Fibroblast of the conjunctiva (primary cell): ENCODE measurements at places on chromosomes 6 and 20.
A peak's percentile ranks its signal among the peaks of the same experiment; 100 is the strongest.

- no peak for DNase-seq
Measured at GRCh38 chr6:39847221-39847620, 55.0 kb downstream of the DAAM2 start.

DNA sequence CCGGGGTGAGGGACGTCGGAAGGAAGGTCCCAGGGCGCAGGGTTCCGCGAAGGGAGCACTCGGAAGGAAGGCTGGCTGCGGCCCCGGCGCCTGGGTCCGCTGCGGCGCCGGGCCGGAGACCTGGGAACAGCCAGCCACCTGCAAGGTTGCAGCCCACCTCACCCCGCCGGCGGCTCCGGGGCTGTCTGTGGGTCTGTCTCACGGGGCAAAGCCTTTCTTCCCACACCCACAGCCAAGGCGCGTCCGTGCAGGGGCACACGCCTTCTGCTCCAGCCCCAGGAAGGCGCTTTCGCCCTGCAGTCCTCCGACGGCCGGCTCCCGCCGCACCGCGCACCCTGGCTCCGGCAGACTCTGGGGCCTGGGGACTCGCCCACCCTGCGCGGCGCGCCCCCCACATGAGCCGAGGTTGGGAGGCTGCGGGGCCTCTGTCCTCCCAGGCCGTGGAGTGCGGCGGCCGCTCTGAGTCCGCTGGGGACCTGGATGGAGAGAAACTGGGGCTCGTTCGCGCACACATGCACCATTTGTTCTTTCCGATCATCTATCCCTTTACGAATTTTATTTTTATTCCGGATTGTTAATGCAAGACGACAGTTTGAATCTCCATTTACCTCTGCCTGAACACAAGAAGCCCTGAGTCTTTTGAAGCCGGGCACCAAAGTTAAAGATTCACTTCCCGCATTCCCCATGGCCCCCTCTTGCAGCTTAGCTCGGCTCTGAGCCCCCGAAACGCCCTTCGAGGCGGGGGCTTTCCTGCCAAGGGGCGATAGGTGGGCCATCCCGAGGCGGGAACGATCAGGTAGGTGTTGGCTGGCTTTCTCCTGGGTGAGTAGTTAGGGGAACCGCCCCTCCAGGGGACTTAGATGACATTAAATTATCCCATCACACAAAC is 4.5 kb upstream of the FOXC1 start:
- DNase-seq, result no peak

GRCh38 chr20:4135385-4136077 is 120.2 kb upstream of the RNF24 start:
- peak; percentile 90 for DNase-seq

GRCh38 chr20:48684501-48685041 is 143.2 kb downstream of the PREX1 start:
- no peak for DNase-seq

DNA sequence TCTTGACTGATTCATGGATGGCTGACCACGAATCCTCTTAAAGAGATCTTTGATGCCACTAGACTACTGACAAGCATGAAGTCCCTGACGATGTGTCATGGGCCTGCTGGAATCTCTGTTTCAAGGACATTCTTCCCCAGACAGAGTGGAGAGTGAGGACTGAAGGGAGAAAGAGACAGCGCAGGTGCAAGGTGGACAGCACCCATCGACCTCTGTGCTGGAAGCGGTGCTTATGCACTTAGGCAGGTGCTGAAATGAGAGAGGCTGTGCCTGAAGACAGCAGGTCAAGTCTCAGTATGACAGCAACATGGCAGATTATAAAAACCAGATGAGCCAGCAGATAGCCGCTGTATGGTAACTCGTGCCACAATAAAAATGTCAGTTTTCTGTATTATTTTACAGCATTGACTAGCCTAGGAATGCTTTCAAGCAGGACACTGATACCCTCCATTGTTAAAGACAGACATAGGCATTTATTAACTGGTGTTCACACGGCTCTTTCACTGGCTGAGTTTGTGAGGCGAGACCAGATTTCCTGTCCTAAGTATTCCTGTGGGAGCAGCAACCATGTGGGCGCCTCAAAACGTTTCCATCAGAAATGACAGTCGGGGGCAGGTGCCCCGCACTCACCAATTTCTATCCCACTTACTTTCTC is 47.5 kb downstream of the FOXC1 start:
- DNase-seq, result no peak

DNA sequence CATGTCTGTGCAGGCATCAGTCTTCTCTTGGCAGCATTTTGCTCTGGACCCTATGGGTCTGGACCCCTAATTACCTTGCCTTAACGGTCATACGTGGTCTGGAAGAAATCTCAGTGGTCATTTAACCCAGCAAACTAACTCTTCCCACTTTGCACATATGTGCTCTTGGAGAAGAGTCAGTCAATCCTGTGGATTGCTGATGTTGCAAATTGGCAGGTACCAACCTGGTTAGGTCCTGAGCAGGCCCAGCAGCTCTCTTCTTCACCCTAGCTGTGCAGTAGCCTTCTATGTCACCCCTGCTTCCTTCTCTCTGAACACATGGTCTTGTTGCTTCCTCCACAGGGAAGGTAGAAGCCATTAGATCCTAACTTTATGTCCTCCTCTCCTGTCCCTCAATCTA is 1.6 kb downstream of the CEP43 start:
- no peak for DNase-seq
